BJ (cell line): ENCODE measurements at places on chromosomes 7 and 10. TPM values are rescaled to one million over a fixed set of nuclear protein-coding genes. Genes with fewer than 3 reads are reported as not detected.

DNA sequence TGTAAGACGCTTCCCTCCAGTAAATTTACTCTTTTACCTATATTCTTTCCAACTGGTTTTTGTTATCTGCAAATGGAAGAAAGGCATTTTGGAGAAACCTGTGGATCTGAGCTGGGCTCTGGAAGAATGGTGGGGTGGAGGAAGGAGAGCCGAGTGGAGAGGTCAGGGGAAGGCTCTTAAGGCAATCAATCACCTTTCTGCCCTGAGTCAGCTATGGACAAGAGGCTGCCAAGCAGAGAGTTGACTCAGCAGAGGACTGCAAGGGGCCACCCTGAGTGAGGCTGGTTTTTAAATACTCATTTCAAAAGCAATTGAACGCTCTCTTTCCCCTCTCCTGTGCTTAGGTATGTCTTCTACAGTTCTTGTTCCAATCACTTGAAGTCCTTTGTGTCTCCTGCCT, 81.8 kb downstream of the SPAG6 start:
- no peak for DNase-seq

DNA sequence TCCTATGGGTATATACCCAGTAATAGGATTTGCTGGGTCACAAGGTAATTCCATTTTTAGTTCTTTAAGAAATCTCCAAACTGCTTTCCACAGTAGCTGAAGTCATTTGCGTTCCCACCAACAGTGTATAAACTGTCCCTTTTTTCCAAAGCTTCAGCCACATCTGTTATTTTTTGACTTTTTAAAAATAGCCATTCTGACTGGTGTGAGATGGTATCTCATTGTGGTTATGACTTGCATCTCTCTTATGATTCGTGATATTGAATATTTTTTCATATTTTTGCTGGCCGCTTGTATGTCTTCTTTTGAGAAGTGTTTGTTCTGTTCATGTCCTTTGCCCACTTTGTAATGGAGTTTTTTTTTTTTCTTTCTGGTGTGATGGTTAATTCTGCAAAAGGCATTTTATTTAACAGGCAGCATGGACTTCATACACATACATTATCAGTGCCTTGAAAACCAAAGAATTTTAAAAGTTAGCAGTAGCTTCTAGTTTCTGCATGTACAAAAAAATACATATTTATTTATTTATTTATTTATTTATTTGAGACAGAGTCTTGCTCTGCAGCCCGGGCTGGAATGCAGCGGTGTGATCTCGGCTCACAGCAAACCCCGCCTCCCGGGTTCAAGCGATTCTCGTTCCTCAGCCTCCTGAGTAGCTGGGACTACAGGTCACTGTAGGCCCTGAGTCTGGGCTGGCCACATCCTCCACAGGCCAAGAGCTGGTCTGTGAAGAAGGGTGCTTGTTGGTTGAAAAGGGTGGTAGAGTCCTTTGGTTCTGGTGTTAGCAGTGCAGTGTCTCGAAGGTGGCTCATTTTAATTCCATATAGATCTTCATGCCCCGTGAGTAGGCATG, 32.3 kb downstream of the AGR3 start:
- no peak for DNase-seq

DNA sequence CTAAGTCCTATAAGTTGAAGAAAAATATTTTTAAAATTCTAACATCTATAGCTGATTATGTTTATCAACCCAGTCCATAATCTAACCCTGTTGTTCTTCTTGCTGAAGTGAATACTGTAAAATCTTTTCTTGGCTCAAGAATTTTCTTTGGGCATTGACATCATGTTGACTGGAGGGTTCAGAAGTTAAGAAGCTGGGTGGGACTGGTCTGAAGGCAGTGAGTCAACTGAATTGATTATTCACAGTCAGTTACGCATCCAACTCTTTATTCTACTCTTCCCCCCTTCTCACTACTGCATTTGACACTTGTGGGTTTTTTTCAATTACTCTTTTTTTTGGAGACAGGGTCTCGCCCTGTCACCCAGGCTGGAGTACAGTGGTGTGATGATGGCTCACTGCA, 31.0 kb downstream of the DENND2A start:
- DNase-seq: no peak

DNA sequence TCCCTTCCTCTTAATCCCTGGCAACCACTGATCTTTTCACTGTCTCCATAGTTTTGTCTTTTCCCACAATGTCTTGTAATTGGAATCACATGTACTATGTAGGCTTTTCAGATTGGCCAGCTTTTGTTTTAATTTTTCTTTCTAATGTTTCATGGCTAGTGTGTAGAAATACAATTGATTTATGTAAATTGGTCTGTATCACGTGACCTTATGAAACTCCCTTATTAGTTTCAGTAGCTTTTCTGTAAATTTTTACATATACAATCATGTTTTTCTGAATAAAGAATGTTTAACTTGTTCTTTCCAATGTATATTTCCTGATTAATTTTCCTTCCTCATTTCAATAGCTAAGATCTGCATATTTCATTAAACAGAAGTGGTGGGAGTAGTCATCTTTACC, 319.3 kb downstream of the MDFIC start:
- DNase-seq: no peak

DNA sequence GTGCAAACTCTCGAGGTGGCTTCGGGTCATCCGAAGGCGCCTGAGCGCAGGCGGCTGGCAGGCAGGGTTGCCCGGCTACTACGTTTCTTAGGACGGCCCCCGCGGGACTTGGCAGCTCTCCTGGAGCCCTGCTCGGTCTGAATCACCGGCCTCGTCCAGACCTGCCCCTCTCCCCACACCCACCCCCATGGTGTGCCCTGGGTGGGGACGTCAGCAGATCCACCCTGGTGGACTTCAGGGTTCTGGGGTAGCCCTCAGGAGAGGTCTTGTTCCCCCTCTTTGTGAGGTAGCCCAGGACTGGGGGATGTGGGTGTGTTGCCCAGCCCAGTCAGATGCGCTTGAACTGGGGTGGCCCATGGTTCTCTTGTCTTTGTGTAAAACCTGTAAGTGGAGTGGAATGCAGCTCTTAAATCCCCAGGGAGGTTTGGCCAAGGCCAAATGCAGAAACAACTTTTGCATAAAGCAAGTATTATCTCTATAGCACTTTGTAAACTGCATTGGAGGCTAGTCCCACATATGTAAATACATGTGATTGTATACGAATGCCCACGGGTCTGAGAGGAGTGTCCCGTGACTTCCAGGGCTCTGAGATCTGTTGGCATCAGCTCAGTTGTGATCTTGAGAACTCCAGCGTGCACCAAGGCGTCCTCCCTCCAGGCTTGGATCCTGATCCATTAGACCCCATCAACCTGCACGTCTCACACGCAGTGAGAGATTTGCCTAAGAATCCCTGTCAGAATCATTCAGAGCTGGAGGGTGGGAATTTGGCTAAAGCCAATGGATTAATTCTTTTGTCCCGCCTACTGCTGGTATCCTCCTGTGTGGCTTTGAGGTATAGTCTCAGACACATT, 1.8 kb downstream of the PFKFB3 start:
- DNase-seq: no peak

C10orf71 gene
- not detected in 2 replicates for polyA plus RNA-seq

GRCh38 chr10:131196176-131196885, 115.2 kb downstream of the TCERG1L start:
- DNase-seq: no peak

DNA sequence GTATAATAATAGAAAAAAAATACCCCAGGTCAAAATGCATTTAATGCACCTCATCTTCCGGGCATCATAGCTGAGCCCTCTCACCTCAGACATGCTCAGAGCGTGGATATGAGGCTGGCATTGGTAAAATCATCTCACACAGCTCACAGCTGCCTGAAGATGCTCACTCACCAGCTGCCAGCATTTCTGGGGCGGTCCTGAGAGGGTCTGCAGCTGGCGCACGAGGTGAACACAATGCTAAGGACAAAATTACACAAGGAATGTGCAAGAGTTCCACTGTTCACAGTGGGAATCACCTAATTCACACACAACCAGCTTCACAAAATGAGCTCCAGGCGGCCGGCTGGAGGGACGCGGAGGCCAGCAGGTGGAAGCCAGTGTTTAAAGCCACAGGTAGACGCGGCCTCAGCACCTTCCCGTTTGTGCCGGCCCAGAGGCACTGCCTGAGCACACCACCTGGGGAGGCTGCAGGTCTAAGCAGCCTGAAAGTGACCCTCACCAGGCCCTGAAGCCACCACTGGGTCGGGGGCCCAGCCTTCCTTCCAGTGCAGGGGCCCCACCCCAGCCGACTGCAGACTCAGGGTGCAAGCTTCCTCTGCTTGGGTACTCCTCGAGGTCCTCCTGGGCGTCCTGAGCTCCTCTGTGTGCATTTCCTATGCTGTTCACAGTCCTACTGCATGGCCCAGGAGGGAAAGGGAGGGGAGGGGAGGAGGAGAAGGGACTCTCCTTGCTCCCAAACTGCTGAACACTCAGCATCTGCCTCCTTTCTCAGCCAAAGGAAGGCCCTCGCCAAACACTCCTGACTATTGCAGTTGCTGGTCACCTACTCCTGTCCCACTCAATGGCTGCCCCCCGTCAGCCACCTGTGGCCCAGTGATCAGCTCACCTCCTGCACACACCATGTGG, 61.2 kb upstream of the FAM20C start:
- DNase-seq: no peak

CDK1 gene
- polyA plus RNA-seq: 16.8 and 30.6 TPM in 2 replicates

DNA sequence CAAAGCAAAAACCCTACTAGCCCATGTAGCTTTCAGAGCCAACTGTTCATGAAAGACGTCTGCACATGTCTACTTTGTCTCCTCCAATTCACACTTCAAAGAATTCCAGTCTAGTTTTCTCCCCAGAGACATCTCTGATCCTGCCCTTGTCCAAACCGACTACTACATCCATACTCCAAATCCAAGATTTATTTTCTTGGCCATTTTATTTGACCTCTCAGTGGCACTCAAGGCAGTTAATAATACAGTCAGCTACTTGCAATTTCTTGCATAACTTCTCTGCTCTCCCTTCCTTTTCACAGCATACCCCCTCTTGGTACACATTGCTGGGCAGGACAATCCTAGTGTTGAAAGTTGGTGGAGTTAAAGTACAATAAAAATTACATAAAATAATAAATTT, 170.9 kb upstream of the INHBA start:
- no peak for DNase-seq

- no peak for DNase-seq
These were observed 3.4 kb upstream of the C1GALT1 start for GRCh38 chr7:7178906-7179305.

OR9A2 gene
- not detected in 2 replicates for polyA plus RNA-seq

PPP1R17 gene
- polyA plus RNA-seq: not detected in 2 replicates

LIPK gene
- not detected in 2 replicates for polyA plus RNA-seq

- DNase-seq: no peak
These were observed at the start of gene SCRN1 for GRCh38 chr7:29989257-29989995. SCRN1 (minus strand) TSS chr7:29989801; CDS start chr7:29969067, 20,734 bp downstream.

DNA sequence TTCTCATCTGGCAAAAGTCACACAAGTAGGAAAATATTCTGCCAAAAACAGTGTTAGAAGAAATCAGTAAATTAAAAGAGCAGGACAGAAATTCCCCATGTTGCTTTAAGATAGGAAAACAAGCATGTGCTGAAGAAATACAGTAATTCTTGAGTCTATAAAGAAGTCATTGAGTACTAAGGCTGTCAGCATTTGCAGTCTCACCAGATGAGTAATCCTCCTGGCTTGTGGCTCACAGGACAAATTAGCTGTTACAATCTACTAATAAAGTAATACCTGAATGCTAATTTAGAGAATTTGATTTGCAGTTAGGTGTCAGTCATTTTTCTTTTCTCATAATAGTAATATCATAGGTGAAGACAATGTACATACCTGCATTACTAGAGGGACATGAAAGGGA, 1158.9 kb upstream of the CELF2 start:
- DNase-seq: no peak

DNA sequence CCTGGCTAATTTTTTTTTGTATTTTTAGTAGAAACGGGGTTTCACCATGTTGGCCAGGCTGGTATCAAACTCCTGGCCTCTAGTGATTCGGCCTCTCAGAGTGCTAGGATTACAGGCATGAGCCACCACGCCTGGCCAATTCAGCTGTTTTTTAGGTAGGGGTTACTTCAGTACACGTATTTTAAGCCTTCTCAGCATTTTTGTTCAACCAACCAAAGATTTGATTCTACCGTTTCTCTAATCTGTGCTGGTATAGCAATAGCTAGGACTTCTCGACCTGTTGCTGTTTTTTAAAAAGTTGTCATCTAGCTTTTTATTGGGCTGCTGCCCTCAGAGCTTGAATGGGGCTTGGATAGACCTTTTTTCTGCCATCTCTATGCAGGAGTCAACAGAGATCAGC, 34.9 kb downstream of the PROSER2 start:
- DNase-seq: no peak

HERPUD2 gene
- polyA plus RNA-seq: 46.3 and 53.0 TPM in 2 replicates

VPS37D gene
- 2.2 and 3.3 TPM in 2 replicates for polyA plus RNA-seq

GRCh38 chr7:129896568-129897382, 56.0 kb downstream of the UBE2H start:
- DNase-seq: no peak
